Activated CD4-positive, alpha-beta T cell treated with anti-CD3 and anti-CD28 coated beads, Interleukin-2, amount 50 U/mL, for 16 hours (primary cell): ENCODE measurements at places on chromosomes 7 and 10.

- no peak for DNase-seq
Observed at GRCh38 chr7:41501006-41501405, 201.9 kb downstream of the INHBA start.

- peak; percentile 71 for DNase-seq
Observed at GRCh38 chr7:74449809-74450397, 3.8 kb upstream of the GTF2IRD1 start.

- DNase-seq: no peak
Observed at GRCh38 chr10:122993797-122994336, 13.7 kb downstream of the PSTK start.

GRCh38 chr10:21526860-21527597 is 1.5 kb upstream of the SKIDA1 start:
- peak; percentile 40 for DNase-seq

- DNase-seq: no peak
Observed at GRCh38 chr7:12648704-12649261, 38.6 kb upstream of the ARL4A start.

GRCh38 chr10:93075369-93076221 is 1.9 kb downstream of the CYP26A1 start:
- peak; percentile 61 for DNase-seq

DNA sequence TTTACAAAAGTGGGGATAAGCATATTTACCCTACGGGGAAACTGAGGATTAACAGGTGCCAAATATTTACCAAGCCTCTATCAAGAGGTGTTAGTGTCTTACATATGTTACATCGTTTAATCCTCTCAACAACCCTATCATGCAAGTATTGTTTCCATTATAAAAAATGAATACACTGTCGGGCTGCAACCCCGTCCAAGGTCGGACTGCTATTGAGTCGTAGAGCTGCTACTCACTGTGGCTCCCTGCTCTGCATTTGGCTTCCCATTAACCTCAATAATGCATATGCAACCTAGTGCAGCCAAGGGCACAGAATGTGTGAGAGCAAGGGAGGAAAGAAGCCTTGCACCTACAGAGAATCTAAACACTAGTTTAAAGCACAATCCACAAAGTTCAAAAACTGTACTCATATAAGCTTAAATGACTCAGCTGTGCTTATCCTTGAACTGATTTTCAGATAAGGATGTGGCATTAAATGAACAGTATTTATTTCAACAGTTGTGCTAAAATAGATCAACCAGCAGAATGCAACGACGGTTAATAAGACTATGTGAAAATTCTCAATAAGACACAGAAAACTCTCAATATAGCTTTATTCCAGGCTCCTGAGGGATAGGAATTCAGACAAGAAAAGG is 49.9 kb downstream of the UBE2H start:
- DNase-seq: peak; percentile 14

- DNase-seq: no peak
Observed at GRCh38 chr10:76523791-76524351, 1092.4 kb downstream of the LRMDA start.

DNA sequence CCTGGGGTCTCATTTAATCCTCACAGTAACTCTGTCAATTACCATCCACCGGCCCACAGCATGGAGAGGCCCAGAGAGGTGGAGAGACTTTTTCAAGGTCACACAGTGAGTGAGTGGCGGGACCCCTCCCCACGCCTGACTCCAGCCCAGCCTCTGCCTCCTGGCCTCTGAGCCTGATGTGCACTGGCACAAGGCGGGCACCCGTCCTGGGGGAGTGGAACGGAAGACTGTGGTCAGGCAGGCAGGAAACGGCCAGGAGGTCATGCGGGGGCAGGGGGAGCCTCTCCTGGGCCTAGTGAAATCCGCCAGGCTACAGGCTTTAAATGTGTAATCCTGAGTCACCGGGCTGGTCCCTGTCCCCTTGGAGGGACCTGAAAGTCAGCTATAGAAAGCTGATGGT is 32.2 kb downstream of the ZCCHC24 start:
- DNase-seq: peak; percentile 27
